Hippocampal formation (tissue), 2 donors: ENCODE measurements at places on chromosomes 1 and 21.

- peak; percentile 59 for DNase-seq
Observed at GRCh38 chr1:112674986-112675727, 698 bp downstream of the MOV10 start.

- DNase-seq = no peak
Observed at GRCh38 chr1:185966471-185966870, 232.3 kb downstream of the HMCN1 start.

- DNase-seq = peak; percentile 52
Observed at GRCh38 chr1:155977690-155978324, 540 bp downstream of the ARHGEF2 start.

- no peak for DNase-seq
Observed at GRCh38 chr1:212037900-212038299, 2.4 kb downstream of the DTL start.

- no peak for DNase-seq
Observed at GRCh38 chr21:38067086-38067739, 151.0 kb upstream of the KCNJ6 start.

GRCh38 chr1:146036965-146037646 is 15.6 kb upstream of the HJV start:
- peak; percentile 70 for DNase-seq

DNA sequence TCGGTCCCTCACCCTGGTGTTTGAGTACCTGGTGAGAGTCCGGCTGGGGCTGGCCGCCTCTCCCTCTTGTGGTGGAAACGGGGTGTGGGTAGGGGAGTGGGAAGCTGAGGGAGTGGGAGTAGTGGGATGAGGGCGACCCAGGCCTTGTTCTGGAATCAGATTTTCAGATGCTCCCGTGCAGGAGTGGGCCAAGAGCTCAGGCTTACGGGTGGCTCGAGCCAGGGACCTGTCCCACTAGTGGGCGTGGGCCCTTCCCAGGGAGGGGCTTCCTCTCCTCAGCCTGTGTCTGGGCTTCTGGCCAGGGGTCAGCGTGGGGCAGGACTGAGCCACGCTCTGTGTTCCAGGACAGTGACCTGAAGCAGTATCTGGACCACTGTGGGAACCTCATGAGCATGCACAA is 22.0 kb downstream of the CDK18 start:
- DNase-seq = no peak

- DNase-seq = no peak
Observed at GRCh38 chr1:55898181-55898580, 681.2 kb downstream of the PLPP3 start.

GRCh38 chr21:32424674-32425073 is 12.2 kb downstream of the EVA1C start:
- no peak for DNase-seq

GRCh38 chr1:151680391-151680790 is 36.2 kb downstream of the CELF3 start:
- DNase-seq = no peak

DNA sequence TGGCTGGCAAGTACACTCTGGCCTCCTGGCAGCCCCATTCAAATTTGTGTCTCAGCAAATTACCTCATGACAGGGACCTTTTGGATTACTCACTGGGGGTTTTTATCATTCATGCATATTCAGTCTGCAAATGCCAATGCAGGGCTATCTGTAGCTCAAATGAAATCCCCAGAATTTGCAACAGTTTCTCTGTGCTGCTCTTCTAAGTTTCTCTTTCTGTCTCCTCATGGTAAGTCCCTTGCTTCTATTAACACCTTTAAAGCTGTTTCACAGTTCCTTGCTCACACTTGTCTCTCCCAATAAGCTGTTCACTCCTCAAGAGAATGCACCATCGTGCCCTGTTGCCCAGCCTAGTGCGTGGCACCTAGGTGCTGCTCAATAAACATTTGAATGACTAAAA is 3.3 kb upstream of the FAM78B start:
- no peak for DNase-seq

DNA sequence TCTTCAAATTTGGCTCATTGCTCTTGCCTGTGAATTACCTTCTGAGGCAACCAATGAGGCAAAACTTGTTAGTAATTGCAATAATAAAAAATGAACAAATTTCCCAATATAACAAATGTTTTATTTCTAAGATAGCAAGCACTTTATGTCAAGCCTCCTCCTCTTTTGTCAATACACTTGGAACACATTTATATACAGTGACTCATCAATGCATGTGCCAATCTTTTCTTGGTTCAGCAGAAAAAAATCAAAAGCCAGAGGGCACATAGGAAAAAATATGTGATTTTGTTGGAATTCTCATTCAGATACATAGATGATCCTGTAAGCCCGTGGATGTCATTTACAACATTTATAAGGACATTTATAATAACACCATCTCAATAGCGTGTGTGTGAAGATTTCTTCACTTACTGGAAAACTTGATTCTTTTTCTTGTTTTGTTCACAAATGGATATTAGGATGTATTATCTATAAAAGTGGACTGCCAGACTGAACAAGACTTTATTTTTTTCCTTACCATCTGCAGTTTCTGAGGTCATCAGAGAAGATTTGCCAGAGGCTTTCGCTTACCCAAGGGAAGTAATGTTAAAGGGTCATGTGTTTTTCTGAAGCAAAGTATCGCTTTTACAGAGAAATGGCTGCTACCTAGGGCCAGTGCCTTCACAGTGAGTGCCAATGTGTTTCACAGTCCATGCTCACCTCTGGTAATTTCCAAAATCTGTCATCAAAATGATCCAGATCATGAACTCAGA is 645.7 kb upstream of the PTBP2 start:
- no peak for DNase-seq

DNA sequence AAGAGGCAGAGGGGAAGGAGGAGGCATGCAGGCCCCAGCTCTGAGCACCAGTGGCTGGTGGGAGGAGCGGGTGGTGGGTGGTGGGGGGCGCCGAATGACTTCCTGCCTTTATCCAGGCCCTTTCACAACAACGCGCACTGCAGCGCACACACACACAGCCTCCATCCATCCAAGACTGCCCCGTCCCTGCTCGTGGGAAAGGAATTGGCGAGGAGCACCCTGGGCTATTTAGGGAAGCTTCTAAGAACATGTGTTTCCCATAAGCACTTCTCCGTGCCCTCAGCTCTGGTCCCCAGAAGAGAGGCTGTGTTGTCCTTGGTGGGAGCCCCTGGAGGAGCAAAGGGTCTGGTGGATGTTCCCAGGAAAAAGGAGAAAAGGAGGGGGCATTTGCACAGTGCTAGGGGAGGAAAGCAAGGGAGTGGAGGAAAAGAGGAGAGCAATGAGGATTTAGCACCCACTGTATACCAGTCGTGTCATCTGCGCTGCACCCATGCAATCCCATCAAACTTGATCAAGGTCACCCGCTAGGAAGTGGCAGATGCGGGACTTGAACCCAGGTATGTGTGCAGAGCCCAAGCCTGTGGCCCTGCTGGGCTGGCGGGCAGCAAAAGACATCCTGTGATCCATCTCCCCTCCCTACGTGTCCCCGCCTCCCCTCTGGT is 28.1 kb downstream of the EPHA2 start:
- DNase-seq = no peak

DNA sequence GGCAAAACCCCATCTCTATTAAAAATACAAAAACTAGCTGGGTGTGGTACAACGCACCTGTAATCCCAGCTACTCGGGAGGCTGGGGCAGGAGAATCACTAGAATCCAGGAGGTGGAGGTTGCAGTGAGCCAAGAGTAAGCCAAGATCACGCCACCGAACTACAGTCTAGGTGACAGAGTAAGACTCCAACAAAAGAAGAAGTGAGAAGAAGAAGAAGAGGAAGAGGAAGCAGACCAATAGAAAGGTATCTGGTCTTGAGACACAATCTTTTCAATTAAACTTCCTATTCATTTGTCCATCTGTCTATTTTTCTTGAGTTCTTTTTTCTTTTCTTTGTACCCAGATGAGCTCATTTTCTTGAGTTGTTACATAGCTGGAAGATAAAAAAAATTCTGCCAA is 55.7 kb upstream of the ACADM start:
- DNase-seq = no peak

GRCh38 chr1:107228704-107229371 is 88.0 kb downstream of the NTNG1 start:
- DNase-seq = no peak

- no peak for DNase-seq
Observed at GRCh38 chr1:19053486-19053885, 97.0 kb upstream of the IFFO2 start.

DNA sequence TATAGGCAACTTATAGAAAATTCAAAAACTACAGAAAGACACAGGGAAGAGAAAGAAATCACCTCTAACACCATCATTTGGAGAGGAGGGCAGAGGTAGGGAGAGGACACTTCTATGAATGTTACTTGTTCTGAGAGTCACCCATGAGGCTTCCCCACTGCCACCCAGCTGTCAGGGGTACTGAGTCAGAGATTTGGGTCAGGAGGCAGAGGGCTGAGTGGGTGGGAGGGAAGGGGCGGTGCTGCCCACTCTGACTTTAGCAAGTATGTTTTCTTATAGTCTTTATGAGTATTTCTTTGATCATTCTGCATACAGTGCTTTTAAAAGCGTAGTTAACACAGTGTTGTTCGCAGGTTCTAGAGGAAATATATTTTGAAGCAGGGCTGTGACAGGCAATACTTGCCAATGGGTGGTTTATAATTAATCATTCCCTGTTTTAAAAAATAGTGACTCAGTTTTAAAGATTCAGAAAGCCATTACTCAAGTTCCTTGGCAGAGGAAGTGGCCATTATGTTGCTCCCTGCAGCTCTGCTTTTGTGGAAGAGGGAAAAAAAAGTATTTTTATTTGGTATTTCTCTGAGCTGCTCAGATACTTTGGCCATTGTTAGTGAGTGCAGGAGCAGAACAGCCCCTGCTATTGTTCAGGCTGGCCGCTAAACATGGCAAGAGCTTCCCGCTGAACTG is 18.3 kb downstream of the IL6R start:
- DNase-seq = peak; percentile 47

GRCh38 chr1:36583980-36584782 is 101.5 kb upstream of the CSF3R start:
- DNase-seq = no peak

DNA sequence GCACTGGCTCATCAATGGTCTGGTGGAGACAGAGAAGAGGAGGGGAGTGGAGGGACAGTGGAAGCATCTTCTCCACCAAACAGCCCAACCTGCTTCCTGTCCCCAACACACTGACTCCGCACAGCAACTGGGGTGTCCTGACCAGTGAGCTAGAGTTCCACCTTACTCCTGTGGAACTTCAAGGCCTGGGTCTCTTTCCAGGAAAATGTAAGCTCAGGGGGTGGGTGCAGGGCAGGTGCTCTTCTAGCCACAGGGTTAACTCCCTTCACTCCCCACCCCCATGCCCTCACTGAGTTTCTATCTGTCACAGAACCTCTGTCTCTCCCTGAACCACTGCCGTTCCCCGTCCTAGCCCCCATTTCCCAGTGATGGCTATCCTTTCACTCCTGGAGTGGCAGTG is 876 bp downstream of the MOB3C start:
- no peak for DNase-seq

DNA sequence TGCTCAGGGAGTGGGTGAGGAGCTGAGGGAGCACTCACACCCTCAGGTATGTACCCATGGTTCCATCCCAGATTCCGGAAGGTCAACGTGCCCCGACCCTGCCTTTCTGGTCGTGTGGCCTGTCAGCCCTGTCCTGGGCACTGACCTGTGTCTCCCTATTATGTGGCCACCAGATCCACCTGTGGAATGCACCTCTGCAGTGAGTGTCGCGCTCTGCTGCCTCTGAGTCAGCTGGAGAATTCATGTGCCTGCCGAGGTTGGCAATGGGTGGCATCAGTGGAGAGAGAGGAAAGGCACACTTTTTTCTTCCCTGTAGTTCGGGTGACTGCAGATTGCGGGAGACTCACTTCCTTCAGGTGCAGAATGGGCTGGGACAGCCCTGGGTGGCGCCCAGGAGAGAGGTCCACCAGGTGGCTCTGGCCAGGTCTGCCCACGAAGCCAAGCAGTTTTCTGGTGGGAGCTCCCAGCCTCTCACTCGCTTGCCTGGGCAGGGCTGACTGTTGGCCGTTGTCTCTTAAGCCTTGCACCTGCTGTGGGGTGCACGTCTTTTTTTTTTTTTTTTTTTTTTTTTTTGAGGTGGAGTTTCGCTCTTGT is 176.1 kb upstream of the TMEM51 start:
- DNase-seq = no peak

- no peak for DNase-seq
Observed at GRCh38 chr1:113109908-113110554, 37.0 kb downstream of the LRIG2 start.

DNA sequence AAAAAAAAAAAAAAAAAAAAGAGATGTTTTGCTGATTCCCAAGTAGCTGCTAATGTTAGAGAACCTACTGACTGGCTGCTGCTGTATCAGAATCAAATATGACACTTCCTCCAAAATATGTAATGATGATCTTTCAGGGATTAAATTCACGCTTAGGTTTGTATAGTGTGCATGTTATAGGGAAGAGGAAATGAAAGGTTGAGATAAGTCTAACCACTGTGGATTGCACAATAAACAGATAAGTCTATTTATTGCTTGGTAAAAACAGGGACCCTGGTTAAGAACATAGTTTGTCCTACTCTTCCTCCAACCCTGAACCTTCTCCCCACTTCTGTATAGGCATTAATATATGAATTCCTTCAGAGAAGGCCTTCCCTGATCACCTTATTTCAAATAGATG is 13.2 kb downstream of the RC3H1 start:
- DNase-seq = no peak

DNA sequence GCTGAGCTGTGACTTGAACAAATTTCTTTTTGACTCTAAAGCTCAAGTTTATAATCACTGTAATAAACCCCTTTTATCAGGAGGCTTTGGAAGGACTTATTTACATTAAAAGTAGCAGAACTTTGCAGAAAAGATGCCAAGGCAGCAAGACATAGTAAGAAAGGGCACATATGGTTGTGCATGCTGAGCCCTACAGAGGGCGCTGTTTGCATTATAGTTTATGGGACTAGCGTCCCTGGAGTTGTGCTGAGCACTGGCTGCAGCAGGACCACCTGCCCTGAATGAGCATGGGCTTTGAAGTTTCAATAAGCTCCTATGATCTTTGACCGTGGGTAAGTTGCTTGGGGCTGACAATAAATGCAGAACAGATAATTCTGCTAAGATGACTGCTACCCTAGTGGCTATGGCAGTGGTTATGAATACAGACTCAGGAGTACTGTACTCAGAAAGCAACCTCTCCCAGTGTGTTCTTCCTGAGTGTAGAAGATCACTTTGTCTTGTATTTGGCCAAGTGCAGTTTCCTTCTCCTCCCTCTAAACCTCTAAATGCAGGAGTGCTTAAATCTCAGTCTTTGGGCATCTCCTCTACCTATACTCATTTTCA is 45.4 kb upstream of the USP1 start:
- no peak for DNase-seq
